ENCODE measurements at places on chromosomes 11 and 22.
A peak's percentile ranks its signal among the peaks of the same experiment; 100 is the strongest.

- DNase-seq = no peak
These were observed 12.1 kb upstream of the BBOX1 start for GRCh38 chr11:27028561-27028965.

GRCh38 chr11:75823946-75824345, 8.9 kb downstream of the UVRAG start:
- DNase-seq = no peak

GRCh38 chr11:1516273-1517067, 29.9 kb upstream of the MOB2 start:
- no peak for DNase-seq

GRCh38 chr11:33899400-33900037, 7.6 kb upstream of the LMO2 start:
- DNase-seq = peak; percentile 5

- DNase-seq = no peak
These were observed 402.3 kb downstream of the TBC1D22A start for GRCh38 chr22:47164514-47165337.

DNA sequence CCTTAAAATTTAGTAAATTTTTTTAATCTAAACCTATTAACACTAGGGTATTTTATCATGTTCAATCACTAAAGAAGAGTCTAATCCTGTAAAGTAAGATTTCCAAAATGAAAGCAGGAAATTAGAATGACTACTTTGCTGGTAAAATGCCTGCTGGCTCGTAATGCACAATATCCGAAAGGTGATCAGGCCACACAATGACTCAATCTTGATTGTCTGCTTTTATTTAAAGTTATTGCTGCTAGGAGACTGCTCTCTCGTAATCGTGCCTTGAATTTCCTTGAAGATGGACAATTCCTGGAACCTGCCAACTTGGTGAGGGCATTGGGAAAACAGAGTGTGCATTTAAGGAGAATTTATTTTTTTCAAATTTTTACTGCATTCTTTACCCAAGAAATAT, 1786.5 kb upstream of the RAG2 start:
- DNase-seq = no peak

DNA sequence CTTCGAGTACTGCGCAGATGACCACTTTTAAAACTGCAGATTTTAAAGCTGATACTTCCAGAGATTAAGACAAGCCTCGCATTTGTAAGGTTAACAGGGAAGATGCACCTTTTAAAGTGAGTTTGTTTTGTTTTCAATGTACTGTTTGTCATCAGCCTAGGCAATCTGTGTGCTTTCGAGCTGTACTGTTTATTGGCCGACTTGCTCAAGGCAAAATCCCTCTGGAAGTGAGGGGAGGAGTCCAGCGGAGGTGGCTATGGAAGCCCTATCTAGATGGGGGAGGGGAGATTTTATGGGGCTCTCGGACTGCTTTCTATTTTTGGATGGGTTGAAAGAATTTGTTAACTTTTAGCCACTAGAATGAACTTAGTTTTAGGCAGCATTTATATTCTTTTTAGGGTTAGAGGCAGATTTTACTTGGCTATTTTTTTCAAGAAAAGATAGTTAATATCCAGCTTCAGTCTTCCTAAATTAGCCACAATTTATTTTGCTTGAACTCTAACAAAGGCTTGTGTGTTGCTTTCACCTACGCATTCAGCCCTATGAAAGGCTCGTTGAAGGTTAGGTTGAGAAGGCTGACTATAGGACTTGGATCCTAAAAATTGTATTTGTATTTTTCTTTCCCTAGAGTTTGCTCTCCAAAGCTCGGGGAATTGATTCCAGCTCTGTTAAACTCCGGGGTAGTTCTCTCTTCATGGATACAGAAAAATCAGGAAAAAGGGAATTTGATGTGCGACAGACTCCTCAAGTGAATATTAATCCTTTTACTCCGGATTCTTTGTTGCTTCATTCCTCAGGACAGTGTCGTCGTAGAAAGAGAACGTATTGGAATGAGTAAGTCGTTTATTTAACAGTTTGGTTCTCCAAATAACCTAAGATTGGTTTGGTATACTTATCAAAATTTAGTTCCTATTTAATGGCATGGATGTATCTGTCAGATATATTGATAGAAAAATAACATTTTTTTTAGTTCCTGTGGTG, 2.1 kb downstream of the WEE1 start:
- peak; percentile 71 for DNase-seq

DNA sequence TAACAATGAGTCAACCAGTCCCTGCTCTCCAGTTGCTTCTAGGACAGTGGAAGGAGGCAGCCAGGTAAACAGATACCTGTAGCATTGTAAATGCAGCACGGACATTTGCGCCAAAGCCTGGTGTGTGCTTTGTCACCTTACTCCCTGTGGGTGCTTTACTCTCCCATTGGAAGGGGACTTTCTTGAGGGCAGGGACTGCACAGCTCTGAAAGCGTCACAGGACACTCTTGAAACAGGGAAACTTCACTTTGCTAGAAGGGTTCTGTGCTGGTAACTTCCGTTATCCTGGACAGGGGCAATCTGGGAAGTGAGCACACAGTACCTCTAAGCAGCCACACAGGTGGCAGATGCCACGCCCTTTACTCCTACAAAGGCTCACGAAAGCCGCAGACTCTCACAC, 99.8 kb downstream of the MYO18B start:
- DNase-seq = no peak

DNA sequence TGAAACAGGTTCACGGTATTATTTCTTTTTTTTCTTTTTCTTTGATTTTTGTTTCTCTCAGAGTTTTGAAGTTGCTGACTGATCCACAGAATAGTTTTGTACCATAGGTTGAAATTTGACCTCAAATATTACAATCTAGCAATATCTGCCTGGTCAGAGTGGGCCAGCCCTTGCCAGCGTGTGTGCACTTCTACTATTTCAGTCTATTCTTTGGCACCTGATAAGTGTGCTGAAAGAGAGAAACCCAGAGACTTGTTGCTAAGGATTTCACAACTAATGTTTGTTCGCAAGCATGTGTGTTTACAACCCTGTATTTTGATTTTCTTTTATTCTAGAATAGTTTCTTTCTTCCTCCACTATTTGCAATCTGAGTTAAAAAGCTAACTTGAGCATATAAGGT, 1125.2 kb upstream of the CNTN5 start:
- no peak for DNase-seq

DNA sequence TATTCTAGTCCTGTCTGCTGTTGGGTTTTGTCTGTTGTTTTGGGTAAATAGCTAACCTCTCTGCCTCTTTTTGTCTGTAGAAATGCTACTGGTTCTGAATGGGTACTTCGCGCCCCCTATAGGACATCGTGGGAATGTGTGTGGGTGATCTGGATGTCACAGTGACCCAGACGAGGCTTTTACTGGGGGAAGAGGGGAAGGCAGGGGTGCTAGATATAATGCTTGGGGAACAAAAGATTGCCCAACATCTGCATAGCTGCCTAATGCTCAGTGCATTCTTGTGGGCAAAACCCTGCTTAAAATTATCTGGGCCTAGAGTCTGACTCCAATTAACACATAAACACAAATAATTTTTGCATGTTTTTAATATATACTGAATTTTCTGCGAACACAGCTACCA, 57.7 kb downstream of the BMAL1 start:
- no peak for DNase-seq

GRCh38 chr11:40302669-40303068, 1156.8 kb downstream of the LRRC4C start:
- DNase-seq = no peak

- DNase-seq = no peak
These were observed 21.8 kb upstream of the OPCML start for GRCh38 chr11:133553885-133554740.

Data from right kidney (tissue), 9 donors.